ENCODE measurements at places on chromosomes 3 and 15.

- DNase-seq = peak; percentile 55
Measured at GRCh38 chr15:59371458-59372351, 966 bp downstream of the MYO1E start.

GRCh38 chr3:194046995-194047645, 88.8 kb upstream of the HES1 start:
- DNase-seq = no peak

GRCh38 chr3:126488185-126488584, 12.5 kb upstream of the ZXDC start:
- DNase-seq = no peak

DNA sequence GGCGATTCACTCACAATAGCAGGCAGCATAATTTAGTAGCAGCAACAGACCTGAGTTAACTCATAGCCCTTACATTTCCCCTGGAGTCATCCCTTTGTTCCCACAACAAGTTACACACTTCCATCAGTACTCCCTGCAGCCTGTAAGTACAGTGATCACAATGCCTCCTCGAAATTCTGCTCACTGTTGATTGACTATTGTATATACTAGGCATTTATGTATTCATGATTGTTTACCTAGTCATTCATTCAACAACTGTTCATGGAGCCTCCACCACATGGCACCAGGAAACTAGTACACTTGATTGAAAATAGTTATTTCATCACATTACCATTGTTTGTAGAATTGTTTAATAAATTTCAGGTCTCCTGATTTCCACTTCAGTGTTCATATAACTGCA, 71.4 kb upstream of the P3H2 start:
- no peak for DNase-seq

GRCh38 chr3:151459358-151459757, 1.5 kb downstream of the IGSF10 start:
- DNase-seq = no peak

GRCh38 chr15:37142371-37142770, 42.0 kb upstream of the MEIS2 start:
- no peak for DNase-seq

DNA sequence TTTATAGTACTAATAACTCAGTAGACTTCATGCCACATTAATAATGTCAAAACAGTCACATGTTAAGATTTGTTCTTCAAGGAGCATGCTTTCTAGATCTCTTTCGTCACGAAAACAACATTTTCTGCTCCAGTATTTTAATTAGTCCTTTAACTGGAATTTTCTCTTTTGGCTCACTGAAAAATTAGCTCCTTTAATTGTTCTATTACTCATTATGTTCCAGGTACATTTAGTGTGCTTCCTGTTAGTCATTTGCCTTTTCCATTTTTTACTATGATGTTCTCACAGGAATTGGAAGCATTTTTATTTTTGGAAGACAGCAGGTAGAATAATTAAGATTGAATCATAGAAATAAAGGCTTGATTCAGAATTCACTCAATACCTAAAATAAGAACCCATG, 111.2 kb downstream of the SLC9A9 start:
- DNase-seq = no peak

DNA sequence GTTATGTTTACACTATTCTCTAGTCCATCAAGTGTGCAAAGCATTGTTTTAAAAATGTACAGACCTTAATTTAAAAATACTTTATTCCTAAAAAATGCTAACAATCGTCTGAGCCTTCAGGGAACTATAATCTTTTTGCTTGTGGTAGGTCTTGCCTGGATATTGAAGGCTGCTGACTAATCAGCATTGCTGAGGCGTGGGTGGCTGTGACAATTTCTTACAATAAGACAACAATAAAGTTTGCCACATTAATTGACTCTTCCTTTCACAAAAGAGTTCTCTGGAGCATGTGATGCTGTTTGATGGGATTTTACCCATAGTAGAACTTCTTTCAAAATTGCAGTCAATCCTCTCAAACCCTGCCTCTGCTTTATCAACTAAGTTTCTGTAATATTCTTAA, 384.0 kb upstream of the TGFBR2 start:
- no peak for DNase-seq

DNA sequence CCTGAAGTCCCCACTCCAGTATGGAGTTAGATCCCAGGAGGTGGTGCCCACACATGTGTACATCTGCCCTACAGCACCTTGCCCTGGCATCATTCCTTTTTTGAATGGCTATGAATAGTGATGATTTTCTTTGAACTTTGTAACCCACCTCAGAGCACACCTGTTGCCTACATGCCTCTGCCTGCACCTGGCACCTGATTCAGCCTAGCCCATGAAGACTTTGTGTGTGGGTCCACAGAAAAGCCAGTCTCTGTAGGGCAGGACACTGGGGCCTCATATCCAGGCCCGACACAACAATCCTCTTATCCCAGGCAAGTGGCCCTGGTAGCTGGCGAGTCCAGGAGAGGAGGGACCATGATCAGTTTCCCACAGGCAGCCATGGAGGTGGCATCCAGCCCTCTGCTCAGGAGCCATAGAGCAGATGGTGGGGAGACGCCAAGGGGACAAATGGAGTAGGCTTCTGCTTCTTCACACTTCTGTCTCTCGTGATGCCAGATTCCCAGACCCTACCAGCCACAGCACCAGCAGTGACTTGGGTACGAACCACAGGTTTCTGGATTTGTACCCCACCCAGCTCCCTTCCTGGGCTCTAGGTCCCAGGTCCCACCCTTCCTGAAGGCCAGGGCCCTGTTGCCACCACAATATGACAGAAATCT, 230.7 kb downstream of the UACA start:
- no peak for DNase-seq

GRCh38 chr3:4720316-4721075, 227.3 kb downstream of the ITPR1 start:
- no peak for DNase-seq

DNA sequence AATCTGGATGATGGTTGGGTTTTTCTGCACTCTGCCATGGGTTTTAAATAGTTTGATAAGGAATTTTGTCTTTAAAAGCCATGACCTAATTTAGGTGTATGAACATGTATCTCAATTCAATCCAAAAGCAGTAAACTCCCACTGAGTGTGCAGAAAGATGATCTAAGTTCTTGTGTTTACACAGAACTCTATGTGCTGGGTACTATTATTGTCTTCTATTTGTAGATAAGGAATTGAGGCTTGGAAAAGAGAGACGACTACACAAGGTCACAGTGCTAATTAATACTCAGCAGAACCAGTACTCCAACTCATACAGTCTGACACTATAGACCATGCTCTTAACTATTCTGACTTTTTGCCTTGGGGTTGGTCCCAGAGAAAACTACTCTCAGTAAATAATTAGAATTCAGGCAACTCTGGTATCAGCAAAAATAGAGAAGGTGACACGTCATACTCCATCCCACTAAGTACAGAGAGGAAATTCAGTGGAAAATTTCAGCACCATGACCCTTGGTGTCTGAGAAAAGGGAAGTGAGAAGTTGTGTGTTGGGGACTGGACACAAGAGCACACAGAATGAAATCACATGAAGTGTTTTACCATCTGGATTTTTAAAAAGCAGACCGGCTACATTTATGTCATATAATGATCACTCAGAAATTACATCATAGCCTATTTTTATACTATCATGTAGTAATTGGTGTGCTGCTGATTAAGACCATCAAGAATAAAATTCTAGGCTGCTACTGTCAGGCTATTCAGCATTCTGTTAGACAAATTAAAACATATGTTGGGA, 18.3 kb upstream of the MYH15 start:
- DNase-seq = no peak

DNA sequence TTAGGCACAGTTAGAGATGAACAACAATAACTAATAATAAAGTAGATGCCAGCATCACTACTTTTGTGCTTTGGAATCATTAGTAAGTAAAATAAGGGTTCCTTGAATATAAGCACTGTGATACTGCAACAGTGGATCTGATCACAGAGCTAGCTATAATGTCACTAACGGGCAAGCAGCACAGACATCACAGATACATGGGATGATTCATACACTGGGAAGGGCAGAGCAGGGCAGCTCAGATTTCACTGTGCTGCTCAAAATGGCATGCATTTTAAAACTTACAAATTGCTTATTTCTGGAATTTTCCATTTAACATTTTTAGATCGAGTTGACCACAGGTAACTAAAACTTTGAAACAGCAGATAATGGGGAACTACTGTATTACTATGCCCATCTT, 476.6 kb downstream of the FHIT start:
- DNase-seq = no peak

- peak; percentile 74 for DNase-seq
Measured at GRCh38 chr15:51366920-51367319, 25.5 kb downstream of the GLDN start.
